ENCODE measurements at places on chromosomes 7 and 10. TPM values are rescaled to one million over a fixed set of nuclear protein-coding genes. Genes with fewer than 3 reads are reported as not detected.
A peak's percentile ranks its signal among the peaks of the same experiment; 100 is the strongest.

IL2RA gene
- total RNA-seq: not detected

SOSTDC1 gene
- total RNA-seq: not detected

DNA sequence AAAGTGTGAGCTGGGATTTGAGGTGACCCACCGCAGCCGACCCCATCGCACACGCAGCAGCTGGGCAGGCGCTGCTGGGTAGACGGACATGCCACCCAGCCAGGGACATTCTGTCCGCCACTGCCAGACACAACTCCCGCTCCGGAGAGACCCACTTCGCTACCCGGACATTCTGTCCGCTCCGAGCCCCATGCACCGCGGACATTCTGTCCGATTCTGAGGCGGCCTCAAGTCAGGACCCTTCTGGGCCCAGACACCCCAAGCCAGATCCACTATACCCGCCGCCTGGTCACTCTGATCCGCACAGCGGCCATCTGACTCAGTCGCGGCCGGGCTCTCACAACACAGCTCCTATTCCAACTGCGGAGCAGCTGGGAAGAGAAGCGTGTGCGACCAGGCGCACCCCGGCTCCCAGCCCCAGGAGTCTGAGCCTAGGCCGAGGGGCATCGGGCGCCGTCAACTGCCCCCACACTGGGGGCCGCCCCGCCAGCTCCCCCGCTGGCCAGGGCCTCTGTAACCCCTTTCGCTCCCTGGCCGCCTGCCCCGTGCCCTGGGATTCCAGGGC lies 763 bp downstream of the PITX3 start:
- DNase-seq: no peak

FRMPD2 gene
- 0.22 TPM for total RNA-seq

DNA sequence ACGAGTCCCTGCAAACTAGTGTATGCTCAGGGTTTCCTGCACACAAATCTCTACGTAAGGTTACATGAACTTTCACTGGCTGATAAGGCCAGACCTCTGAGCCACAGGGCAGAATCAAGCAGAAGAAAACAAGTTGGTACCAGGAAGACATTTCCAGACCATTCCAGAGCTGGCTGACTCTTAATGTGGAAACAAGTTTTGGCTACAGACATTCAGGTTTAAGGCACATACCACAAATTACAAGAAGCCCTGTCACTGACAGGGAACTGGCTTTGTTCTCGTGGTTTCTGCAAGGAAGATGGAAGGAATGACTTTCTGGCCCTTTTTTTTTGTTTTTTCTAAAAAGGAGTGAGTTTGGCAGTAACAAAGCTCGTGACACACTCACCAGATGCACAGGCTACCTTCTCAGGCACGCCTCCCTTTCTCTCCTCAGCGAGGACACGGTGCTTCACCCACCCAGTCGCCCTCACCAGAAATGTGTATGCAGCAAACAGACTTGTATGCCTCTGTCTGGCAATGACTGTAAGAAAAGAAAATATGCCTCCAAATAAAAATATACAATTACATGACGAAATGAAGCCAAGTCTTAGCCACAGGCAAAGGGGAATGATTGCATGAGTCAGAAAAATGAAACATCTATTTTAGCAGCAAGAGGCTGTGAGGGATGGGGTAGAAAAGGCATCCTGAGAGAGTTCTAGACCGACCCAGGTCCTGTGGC lies 22.6 kb downstream of the PLAC9 start:
- no peak for DNase-seq

DNA sequence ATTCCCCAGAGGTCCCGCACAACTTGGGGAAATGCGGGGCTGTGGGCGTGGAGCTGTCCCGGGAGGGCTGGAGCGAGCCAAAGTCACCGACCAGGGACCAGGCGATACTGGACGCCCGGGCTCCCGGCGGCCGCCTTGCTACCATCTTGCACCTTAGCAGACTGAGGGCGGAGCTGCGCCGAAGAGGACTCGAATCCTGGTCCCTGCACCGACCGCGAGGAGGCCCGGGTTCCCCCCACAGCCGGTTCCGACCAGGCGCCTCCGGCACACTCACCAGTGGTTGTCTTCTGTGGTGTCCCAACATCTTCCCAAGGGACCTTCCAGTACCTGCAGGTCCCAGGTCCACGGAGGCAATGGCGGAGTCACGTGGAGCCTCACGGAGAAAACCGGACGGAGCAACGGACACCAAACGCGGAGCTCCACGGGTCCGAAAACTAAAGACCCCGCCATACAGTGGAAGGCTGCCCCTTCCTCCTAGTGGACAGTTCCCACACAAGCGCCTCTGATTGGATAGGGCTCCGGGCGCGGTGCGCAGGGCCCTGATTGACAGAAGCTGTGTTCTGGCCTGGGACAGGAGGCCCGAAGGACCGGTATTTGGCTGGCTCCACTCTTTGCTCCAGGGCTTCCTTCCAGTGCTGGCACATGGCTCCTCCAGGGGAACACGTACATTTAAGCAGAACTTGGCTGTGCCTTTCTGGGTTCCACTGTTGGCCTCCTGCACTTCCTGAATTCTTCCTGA lies 124.6 kb upstream of the ZNF479 start:
- no peak for DNase-seq

DNA sequence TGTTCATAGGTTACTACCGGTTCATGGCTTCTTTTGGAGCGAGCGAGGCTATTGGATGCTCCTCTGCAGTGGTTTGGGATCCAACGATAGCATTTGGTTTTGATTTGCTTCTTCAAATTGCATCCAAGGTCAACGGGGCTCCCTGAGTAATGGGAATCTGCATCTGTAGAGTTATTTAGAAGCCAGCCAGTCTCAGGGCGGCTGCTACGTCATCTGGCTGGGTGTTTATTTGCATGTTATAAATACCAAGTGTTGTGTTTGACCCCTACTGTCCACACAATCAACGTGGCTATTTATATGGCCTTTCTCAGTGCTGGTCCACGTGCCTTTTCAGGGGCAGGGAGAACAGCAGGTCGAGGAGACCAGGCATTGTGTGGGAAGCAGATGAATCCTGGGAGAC lies 137.7 kb downstream of the PRPF18 start:
- no peak for DNase-seq

DNA sequence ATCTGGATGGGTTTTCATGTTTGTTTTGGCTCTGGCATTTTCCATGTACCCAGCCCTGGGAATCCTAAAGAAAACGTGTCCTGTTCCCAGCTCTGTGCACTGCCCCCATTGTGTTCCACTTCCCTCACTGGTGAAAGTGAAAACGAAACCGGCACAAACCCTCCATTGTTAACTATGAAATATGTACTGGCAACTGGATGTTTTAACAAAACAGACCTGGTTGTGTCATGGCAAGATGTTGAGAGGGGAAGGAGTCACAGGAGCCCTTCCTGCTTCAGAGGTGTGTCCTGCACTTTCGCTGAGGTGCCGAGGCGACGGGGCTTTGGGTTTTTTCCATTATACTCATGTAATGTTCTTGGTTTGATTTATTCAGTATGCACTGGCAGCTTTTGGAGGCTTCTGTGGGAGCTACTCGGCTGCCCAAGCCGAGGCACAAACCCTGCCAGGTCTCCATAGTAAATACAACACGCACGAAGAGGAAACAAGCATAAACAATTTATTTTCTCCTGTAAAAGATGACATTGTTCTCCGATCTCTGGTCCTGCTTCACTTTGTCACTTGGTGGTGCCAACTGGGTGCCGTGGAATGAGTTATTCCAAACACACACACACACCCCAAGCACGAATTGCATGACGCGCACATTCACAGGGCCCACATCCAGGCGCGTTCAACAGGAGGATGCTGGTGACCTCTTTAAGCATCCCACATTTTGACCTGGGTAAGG lies 118.2 kb downstream of the CDK6 start:
- DNase-seq: no peak

DNA sequence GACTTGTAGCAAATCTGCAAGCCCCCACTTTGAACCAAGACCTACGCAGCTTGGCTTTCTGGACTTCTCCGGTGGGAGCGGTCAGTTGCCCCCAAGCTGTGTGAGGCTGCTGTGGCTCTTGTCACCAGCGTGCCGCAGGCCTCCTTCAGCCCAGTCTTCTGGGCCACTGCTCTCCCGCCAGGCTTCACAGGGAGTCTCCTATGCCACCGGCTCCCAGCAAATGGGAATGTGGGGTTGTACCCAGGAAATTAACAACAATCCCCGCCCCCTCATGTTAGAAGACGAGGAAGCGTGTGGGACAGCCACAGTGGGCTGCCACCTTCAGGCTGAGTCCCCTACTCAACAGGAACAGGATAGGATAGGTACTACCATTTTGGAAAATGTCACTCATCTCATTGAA lies 4.2 kb downstream of the WDR86 start:
- no peak for DNase-seq

- DNase-seq: no peak
Measured at GRCh38 chr10:7529638-7530037, 118.8 kb upstream of the SFMBT2 start.

DNA sequence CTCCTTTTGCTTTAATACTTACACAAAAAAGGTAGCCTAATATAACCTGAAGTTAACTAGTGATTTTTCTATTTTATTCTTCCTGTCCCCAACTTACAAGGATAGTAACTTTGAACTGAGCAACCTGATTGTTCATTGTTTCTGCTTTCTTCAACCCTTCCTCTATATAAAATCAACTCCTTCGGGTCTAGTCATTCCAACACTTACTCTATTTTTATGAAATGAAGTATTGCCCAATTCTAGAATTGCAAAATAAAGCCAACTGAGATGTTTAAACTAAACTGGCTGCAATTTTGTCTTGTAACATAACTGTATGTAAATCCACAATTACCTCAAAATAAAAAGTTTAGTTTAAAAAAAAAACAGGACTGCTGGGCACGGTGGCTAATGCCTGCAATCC lies 20.3 kb upstream of the DNA2 start:
- DNase-seq: no peak

- DNase-seq: no peak
Measured at GRCh38 chr10:6136215-6137201, 47.7 kb downstream of the RBM17 start.

ZNF727 gene
- not detected for total RNA-seq

DNA sequence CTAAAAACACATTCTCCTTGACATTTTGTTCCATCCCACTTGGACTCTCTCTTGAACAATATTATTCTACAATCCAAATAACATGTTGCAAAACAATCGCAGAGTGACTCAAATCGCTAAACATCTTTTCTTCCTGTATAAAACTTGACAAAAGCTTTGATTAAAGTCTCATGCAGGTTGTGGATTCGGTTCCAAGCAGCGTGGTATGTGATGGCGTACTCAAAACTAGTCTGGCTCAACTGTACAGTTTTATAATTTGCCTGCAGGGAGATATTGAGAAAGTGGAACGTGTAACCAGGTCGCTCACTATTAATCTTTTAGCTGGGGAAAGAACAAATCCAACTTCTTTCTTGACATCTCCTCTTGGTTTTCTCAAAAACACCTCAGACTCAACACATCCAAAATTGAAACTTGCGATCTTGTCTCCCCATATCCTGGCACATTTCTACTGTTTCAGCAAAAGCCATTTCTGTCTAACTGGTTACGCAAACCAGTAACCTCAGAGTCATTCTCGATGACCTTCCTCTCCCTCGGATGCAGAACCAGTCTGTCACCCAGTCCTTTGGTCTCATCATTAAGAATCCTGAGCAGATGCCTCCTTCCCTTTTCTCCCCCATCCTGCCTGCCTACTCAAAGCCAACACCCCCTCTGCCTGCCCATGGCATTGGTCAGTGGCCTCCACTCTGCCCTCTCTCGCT lies 100.1 kb downstream of the CACNB2 start:
- no peak for DNase-seq

GRCh38 chr7:116152276-116152675 lies 58.1 kb upstream of the TES start:
- no peak for DNase-seq

DNA sequence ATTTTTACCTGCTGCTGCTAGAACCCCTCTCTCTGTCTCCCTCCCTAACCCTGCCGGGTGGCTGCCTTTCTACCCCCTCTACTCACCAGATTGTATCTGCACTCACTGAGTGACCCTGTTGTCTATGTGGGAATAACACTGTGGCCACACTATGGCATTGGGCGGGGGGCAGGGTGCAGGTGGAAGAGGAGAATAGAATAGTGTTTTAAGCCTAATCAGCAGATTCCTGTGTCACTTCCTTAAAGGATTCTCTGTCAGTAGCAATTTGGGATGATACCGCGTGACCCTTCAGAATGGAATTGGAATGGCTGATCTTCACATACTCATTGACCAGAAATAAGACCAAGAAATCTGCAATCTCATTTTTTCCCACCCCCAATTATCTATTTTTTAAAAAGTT lies 67.1 kb upstream of the ANKRD1 start:
- DNase-seq: no peak

GRCh38 chr7:134643131-134643530 lies 3.5 kb upstream of the BPGM start:
- DNase-seq: peak; percentile 73

GRCh38 chr10:25849988-25850387 lies 84.0 kb upstream of the MYO3A start:
- no peak for DNase-seq

SLC35G1 gene
- 4.7 TPM for total RNA-seq

DNA sequence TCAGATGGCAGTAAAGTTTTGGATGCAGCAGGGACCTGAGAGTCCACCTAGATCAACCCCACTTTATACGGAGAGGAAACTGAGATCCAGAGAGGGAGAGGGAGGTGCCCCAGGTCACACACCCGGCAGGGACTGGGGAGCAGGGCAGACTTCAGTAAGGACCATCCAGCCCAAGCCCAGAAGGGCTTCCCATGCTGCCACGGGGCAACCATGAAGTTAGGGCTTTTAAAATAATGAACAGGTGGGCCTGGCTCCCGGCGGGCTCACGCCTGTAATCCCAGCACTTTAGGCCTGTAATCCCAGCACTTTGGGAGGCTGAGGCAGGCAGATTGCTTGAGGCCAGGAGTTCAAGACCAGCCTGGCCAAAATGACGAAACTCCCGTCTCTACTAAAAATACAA lies 98.5 kb downstream of the HIP1 start:
- DNase-seq: no peak

CRHR2 gene
- total RNA-seq: not detected

RSPH10B2 gene
- total RNA-seq: 0.07 TPM

GRCh38 chr7:30430777-30431176 lies 47.8 kb downstream of the NOD1 start:
- no peak for DNase-seq

TDRD1 gene
- total RNA-seq: not detected

- DNase-seq: no peak
Measured at GRCh38 chr7:43011879-43012278, 79.7 kb downstream of the MRPL32 start.

- DNase-seq: peak; percentile 83
Measured at GRCh38 chr10:44927352-44927751, 16.2 kb downstream of the TMEM72 start.

FAM24B gene
- 9.3 TPM for total RNA-seq

NUTM2A gene
- total RNA-seq: 0.69 TPM

DNA sequence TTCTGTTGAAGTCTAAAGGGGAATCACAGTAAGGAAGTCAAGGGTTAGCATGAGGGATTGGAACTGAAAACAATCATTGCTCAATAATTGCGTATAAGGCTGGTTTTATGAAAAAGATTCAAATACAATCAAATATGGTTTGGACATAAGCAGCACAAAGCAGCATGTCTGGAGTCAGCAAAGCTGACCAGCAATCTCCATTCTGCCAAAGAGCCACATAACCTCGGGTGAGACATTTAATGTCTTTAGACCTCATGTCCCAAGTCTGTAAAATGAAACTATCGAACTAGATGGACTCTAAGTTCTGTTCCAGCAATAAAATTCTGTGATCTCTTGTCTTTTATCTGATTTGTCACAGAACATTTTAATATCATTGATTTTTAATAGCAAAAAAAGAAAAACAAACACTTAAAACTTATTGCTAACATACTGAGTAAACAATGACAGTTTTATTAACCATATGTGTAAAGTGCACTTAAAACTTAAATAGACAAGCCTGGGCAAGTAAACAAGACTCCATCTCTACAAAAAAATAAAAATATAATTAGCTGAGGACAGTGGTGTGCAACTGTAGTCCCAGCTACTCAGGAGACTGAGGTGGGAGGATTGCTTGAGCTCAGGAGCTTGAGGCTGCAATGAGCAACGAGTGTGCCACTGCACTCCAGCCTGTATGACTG lies 217.0 kb downstream of the MAGI2 start:
- DNase-seq: no peak
